ENCODE measurements at places on chromosomes 11 and 22.

DNA sequence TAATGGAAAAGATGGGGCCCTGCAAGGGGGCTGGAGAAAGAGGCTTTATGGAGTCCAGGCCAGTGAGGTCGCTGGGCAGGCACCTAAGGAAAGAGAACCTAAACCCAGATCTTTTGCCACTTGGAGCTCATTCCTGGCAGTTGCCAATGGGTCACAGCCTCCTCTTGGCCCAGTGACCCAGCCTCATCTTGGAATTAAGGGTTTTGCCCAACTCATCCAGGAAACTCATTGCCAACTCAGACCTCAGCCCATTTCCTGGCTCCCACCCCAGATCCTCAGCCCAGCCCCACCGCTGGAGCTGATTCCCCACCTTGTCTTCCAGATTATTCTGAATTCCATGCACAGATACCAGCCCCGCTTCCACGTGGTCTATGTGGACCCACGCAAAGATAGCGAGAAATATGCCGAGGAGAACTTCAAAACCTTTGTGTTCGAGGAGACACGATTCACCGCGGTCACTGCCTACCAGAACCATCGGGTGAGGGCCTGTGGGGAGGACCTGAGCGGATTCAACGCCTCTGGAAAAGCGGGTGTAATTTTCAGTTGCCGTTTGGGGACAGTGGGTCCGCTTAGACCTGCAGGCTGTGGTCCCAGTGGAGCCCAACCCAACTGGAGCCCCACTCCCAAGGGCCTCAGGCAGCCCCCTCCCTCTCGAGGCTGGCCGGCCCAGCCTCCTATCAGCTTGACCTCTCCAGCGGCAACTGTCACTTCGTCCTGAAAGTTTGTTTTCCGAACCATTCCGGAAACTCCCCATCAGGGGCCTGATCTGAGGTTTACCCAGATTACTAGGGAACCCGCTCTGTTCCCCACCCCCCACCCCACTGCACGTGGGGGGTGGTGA lies 4.3 kb downstream of the TBX1 start:
- DNase-seq = no peak

GRCh38 chr22:27419473-27419872 lies 382.1 kb downstream of the MN1 start:
- DNase-seq = no peak

DNA sequence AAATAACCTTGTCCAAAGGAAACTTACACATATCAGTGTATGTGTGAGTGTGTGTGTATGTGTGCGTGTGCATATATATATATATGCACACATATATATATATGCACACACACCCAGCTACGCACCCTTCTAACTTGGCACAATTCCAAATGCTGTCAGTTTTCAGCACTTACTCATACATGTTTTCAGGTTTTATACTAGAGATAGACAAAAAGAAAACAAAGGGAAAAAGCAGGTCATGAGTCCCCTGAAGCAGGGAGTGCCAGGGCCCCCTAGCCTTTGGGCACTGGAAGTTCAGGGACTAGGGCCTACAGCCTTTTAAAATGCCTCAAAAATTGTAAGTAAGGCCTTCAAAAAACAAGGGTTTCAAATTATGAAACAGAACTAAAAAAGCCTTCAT lies 265.4 kb downstream of the CADM1 start:
- DNase-seq = no peak

- no peak for DNase-seq
These were observed 865 bp downstream of the RBM14 start for GRCh38 chr11:66617155-66617834.

DNA sequence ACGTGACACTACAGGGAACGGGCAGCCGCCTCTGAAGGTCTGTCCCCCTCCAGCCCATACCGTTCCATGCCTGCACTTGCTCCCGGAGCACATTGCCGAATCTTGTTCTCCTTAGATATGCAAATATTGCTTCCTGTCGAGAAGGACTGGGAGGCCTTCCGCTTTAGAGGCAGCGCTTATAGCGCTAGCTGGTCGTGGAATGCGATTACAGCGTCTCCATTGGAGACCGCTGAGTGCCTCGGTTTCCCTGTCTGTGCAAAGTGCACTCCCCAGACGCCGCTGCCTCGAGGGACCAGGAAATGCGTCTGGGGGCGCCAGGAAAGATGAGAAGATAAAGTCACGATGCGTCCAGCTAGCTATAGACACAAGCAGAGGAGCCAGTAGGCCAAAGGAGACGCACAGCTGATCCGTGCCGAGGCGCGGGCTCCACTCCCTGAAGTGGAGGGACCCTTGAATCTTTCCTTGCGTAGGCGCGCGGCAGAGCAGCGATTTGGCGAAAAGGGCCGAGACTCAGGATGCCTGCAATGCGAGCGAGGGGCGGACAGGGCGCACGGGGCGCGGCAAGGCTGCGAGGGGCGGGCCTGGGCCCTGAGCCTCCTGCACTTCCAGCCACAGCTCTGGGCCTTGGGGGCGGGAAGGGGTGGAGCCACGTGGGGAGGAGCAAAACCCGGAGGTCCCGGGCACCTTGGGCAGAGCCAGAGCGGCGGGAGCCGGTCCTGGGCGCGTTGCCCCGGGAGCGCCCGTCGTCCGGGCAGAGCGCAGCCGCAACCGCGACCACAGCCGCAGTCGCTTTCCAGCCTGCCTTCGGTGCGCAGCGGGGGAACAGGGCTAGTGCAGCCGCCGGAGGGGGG lies at the start of gene RASSF10:
TSS of gene RASSF10 (plus strand) at position 692 of the 851 bp plus-strand sequence. CDS start 261 bp downstream, outside the sequence.
- DNase-seq = no peak

- DNase-seq = no peak
These were observed 10.5 kb upstream of the PANX3 start for GRCh38 chr11:124600621-124601320.

DNA sequence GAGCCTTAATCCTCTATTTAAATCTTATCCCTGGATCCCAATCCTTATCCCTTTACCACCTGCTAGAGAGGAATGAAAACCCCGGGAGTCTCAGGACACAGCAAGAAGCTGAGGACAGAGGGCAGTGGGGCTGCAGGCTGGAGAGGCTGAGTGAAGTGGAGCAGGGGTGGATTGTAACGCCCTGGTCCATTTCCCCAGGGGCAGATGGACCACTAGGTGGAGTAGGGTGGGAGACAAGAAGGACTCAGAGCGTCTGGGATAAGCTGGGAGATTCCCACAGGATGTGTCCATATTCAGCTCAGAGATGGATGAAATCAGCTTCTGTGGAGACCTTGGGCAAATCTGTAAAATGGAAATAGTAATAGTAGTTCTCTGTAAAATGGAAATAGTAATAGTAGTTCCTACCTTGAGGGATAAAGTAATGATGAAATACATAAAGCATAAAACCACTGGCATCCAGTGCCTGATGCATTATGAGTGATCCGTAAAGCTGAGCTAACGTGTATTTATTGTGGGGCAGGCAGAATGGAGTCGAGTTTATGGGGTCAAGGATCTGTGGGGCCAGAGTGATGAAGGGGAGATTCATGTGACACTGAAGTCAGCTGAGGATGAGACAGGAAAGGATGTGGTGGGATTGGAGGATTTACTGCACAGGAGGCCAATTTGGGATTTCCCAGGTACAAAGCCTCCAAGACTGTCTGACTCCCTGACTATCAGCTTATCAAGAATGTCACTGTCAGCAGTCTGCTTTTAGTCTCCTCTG lies 1.9 kb upstream of the ROBO4 start:
- DNase-seq = no peak

DNA sequence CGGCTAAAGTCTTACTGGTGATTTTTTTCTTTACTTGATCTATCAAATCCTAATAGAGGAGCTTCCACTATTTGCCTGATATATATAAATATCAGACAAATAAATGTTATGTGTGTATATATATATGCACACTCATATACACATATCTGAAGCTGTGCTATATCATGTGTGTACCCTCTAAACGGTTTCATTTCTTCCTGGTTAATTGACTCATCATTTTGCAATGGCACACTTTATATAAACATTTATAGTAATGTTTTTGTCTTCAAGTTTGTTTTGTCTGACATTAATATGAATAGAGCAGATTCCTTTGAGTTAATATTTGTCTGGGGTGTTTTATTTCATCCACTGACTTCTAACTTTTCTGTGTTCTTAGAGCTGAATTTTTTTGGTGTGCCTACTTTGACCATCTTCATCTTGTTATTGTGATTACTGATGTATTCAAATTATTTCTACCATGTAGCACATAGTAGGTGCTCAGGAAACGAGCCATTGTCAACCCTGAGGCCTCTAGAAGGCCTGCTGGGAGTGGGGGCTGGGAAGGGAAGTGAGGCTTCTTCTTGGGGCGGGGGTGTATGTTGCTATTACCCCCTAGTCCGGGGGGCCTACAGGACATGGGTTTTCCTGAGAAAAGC lies 82.6 kb downstream of the LRRC32 start:
- DNase-seq = no peak

GRCh38 chr11:61702701-61703312 lies 22.6 kb downstream of the DAGLA start:
- DNase-seq = no peak

DNA sequence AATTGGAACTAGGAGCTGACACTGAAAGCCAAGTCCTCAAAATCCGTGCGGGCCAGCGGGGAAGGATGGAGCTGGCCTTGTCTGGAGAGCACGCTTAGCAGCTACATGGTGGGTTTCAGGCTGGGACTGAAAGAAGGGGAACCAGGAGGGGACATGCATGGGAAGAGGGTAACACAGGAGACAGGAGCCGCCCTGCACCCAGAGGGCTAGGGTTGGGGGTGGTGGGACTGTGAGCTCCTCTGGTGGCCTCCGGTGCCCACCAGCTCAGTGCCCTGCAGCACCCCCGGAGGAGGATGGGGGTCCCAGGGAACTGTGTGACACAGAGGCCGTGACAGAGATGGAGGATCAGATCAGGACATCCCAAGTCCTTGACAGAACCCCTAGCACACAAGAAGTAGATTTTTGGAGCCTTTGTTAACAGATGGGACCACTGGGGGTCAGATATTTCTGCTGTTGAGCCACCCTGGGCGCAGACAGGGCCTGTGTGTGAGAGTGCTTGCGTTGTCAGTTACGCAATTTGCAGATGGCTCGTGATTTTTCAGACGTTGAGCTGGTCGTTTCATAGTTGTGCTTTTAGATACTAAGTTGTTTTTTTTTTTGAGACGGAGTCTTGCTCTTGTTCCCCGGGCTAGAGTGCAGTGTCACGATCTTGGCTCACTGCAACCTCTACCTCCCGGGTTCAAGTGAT lies 21.3 kb upstream of the GRAMD4 start:
- no peak for DNase-seq

DNA sequence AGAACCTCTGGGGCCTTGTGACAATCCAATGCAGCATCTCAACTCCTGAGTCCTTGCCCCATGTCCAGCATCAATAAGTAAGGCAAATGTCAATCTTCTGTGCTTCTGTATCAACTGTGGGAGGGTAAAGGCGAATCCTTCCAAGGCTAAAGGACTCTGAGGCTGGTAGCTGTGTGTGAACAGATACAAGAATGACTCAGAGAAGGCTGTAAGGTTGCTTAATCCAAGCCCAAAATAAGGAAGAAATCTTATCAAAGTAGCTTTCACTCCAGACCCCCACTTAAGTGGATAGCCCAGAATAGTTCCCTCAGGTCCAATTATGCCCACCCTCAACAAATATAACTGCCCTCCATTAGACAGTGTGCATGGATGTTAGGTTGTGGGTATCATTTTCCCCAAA lies 28.1 kb upstream of the SCGB1A1 start:
- DNase-seq = no peak

DNA sequence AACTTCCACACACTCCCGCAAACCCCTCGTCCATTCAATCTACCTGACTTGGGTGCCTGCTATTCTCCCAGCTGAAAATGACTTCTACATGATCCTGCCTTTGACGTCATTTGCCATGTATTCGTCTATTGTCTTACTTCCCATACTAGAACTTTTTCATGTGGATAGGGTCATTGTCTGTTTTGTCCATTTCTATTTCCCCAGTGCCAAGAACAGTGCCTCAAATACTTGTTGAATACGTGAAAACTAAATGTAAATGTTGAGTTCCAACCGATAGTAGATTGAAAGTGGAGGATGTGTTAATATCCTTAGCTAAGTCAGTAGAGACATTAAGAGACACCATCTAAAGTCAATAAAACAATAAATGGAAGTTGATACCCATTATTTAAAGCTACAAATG lies 935 bp downstream of the TRIM68 start:
- no peak for DNase-seq

- no peak for DNase-seq
These were observed 1.4 kb downstream of the CEP57 start for GRCh38 chr11:95791709-95792033.

- no peak for DNase-seq
These were observed 19.6 kb downstream of the DAGLA start for GRCh38 chr11:61699737-61700160.

- no peak for DNase-seq
These were observed 840.2 kb upstream of the CNTN5 start for GRCh38 chr11:98180511-98180910.

Data from mesothelial cell of epicardium (in vitro differentiated cells).